ENCODE measurements at places on chromosomes 12 and 14. TPM values are rescaled to one million over a fixed set of nuclear protein-coding genes. Genes with fewer than 3 reads are reported as not detected.

DNA sequence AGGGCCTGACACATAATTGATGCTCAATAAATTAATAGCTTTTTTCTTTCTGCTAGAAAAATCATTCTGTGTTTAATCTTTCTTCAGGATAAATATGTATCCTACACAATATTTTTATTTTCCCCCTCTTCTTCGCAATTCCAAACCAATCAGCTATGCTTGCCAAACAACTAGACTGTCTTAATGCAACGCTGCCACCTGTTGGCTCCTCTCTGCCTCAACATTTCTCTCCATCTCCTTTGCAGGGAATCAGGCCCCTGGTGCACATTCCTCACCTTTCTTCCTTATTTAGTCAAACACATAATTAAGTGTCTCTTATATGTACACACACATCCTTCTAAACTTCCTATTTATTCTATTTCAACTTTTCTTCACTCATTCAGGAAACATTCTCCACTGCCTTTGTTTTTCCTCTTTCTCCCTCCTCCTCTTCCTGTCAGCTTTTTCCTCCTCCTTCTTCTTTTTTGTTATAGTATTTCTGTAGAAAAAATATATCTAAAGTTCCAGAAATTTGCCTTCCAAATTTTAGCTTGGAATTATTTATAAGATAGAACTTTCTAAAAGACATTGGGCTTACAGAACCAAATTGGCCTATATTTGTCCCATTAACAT is 406.0 kb downstream of the PRKD1 start:
- no peaks in the 10 kb centered on the region for H3K4me1 ChIP-seq
- DNase-seq = no peak
- H3K36me3 ChIP-seq = no peaks in the 10 kb centered on the region
- H3K4me3 ChIP-seq = no peak overlapping the region
- no peaks in the 10 kb centered on the region for H3K27me3 ChIP-seq
- H3K27ac ChIP-seq = no peak overlapping the region

- no peaks in the 10 kb centered on the region for H3K36me3 ChIP-seq
- DNase-seq = no peak
- no peak overlapping the region for H3K27ac ChIP-seq
- H3K4me3 ChIP-seq = no peak overlapping the region
- no peaks in the 10 kb centered on the region for H3K4me1 ChIP-seq
These were observed 1.4 kb downstream of the NR4A1 start for GRCh38 chr12:52052468-52053186.

DNA sequence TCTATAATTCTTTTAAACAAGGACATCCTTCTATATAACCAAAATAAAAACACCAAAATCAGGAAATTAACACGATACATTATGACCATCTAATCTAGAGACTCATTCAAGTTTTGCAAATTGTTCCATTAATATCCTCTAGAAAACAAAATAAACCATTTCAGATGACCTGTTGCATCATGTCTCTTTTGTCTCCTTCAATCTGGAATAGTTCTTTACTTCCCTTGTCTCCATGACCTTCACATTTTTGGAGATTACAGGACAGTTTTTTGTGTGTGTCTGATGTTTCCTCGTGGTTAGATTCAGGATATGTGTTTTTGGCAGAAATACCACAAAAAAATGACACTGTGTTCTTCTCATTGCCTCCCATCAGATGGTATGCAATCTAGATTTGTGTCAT is 12.5 kb upstream of the DCAF4 start:
- H3K4me3 ChIP-seq = no peak overlapping the region
- H3K4me1 ChIP-seq = no peaks in the 10 kb centered on the region
- no peak overlapping the region for H3K27ac ChIP-seq
- no peaks in the 10 kb centered on the region for H3K27me3 ChIP-seq

GRCh38 chr14:58947156-58947555 is 241.3 kb upstream of the DAAM1 start:
- no peak overlapping the region for H3K27ac ChIP-seq
- no peaks in the 10 kb centered on the region for H3K27me3 ChIP-seq
- no peak for DNase-seq
- H3K4me1 ChIP-seq = no peaks in the 10 kb centered on the region
- no peak overlapping the region for H3K4me3 ChIP-seq

DNA sequence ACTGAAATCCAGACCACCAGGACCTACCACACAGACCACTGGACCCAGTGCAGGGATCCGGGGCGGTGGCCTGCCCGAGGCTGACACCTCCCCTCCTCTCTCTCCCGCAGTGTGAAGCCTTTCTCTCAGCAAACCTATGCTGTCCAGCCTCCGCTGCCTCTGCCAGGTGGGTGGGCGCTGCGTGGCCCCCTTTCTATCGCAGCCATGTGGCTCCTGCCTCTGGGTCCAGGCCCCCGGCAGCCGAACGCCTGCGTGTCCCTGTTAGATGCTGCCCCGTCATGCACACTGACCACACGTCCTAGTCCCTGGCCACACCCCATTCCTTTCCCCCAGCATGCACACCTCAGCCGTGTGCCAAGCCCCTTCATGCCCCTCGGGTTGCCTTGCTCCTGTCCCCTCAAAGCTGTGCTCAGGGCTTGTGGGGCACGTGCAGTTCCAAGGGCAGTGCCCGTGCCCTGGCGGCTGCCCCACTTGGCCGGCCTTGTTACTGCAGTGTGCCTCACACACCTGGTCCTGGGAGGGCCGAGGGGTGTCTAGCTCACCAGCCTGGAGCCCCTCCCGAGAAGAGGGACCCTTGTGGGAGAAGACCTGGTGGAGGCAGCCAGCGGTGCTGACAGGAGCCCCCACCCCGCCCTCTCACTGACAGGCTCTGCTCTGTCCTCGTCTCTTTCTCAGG is 58.0 kb upstream of the TSPAN9 start:
- H3K4me1 ChIP-seq = no peaks in the 10 kb centered on the region
- no peak overlapping the region for H3K4me3 ChIP-seq

- no peaks in the 10 kb centered on the region for H3K36me3 ChIP-seq
- H3K4me1 ChIP-seq = no peaks in the 10 kb centered on the region
- DNase-seq = no peak
- no peaks in the 10 kb centered on the region for H3K27me3 ChIP-seq
- no peak overlapping the region for H3K4me3 ChIP-seq
These were observed 216.7 kb downstream of the TMEM117 start for GRCh38 chr12:44052554-44052953.

TAS2R9 gene
- not detected for total RNA-seq

KRT75 gene
- total RNA-seq = not detected

- H3K36me3 ChIP-seq = no peaks in the 10 kb centered on the region
- H3K4me3 ChIP-seq = no peak overlapping the region
- H3K27ac ChIP-seq = no peak overlapping the region
- DNase-seq = no peak
- H3K4me1 ChIP-seq = peaks cover 18% of the 10 kb centered on the region
- H3K27me3 ChIP-seq = no peaks in the 10 kb centered on the region
These were observed 6.4 kb upstream of the GPR68 start for GRCh38 chr14:91250912-91251311.

- no peak overlapping the region for H3K4me3 ChIP-seq
- H3K36me3 ChIP-seq = no peaks in the 10 kb centered on the region
- DNase-seq = no peak
- peaks cover 5% of the 10 kb centered on the region for H3K4me1 ChIP-seq
- H3K27ac ChIP-seq = no peak overlapping the region
These were observed 19.3 kb upstream of the LLPH start for GRCh38 chr12:66149702-66150398.

KLC1 gene
- total RNA-seq = 131 TPM

PHLDA1 gene
- total RNA-seq = 4.5 TPM

- no peak for DNase-seq
- H3K27ac ChIP-seq = peak overlapping the region; percentile 47
- no peak overlapping the region for H3K4me3 ChIP-seq
These were observed 33.6 kb downstream of the SSH1 start for GRCh38 chr12:108823804-108824203.

MYH6 gene
- 0.05 TPM for total RNA-seq

BATF gene
- 1.2 TPM for total RNA-seq

- H3K27me3 ChIP-seq = no peaks in the 10 kb centered on the region
- H3K27ac ChIP-seq = no peak overlapping the region
- DNase-seq = no peak
- H3K4me3 ChIP-seq = no peak overlapping the region
- no peaks in the 10 kb centered on the region for H3K4me1 ChIP-seq
These were observed 38.9 kb downstream of the DAD1 start for GRCh38 chr14:22549981-22550673.

NINJ2 gene
- 14.9 TPM for total RNA-seq

GRCh38 chr14:92660571-92660970 is 87.9 kb downstream of the LGMN start:
- no peaks in the 10 kb centered on the region for H3K27me3 ChIP-seq
- no peak overlapping the region for H3K4me3 ChIP-seq
- no peak overlapping the region for H3K27ac ChIP-seq

GRCh38 chr14:85602345-85602744 is 72.4 kb downstream of the FLRT2 start:
- DNase-seq = no peak
- H3K27me3 ChIP-seq = no peaks in the 10 kb centered on the region
- no peaks in the 10 kb centered on the region for H3K36me3 ChIP-seq
- H3K27ac ChIP-seq = no peak overlapping the region
- no peak overlapping the region for H3K4me3 ChIP-seq
- no peaks in the 10 kb centered on the region for H3K4me1 ChIP-seq

- H3K27ac ChIP-seq = no peak overlapping the region
- H3K27me3 ChIP-seq = no peaks in the 10 kb centered on the region
- H3K36me3 ChIP-seq = peaks cover 70% of the 10 kb centered on the region
- no peaks in the 10 kb centered on the region for H3K4me1 ChIP-seq
- no peak for DNase-seq
These were observed 10.7 kb downstream of the DDX47 start for GRCh38 chr12:12823811-12824210.

DNA sequence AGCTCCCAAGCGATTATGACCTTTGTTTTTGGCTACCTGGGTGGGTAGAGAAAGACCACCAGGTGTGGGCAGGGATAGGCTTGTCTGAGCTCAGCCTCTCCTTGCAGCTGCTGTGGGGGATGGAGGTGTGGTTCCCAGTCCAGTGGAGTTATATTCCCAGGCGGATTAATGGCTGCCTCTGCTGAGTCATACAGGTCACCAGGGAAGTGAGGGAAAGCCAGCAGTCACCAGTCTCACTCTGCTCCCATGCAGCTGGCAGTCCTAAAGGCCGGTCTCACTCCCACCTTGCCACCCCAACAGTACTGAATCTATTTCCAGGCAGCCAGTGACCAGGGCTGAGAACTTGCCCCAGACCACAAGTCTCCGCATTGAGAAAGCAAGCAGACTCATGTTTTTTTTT is 399.2 kb downstream of the VRK1 start:
- no peaks in the 10 kb centered on the region for H3K4me1 ChIP-seq
- no peak overlapping the region for H3K4me3 ChIP-seq
- H3K36me3 ChIP-seq = no peaks in the 10 kb centered on the region
- no peaks in the 10 kb centered on the region for H3K27me3 ChIP-seq

STAB2 gene
- 21.6 TPM for total RNA-seq

CDKL1 gene
- 6.8 TPM for total RNA-seq

DNA sequence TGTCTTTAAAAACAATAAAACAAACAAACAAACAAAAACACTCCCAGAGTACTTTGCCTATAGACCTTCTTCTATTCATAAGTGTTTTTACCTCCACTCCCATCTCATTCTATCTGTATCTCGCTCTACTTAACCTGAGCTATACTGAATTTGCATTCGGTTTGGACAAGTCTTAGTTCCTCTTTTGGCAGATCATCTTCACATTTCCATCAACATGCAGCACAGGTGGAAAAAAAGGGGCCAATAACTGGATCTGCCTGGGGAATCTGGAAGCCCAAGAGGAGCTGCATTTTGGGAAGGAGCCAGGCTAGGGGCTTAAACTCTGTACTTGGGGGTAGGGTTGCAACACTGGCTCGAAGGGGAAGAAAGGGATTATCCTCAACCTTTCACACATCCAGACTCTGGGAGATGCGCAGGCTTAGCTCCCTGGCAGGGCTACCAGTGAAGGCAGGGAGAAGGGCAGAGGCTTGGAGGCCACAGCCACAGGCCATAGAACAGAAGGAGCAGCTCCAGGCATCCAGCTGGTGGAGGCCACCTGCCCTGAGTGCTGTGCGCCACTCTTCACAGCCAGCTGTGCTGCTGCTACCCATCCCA is 4.1 kb downstream of the NINJ2 start:
- H3K4me3 ChIP-seq = no peak overlapping the region

- no peak overlapping the region for H3K27ac ChIP-seq
- DNase-seq = no peak
- no peak overlapping the region for H3K4me3 ChIP-seq
- peaks cover 24% of the 10 kb centered on the region for H3K36me3 ChIP-seq
These were observed 1.3 kb downstream of the VIPAS39 start for GRCh38 chr14:77455966-77456640.

- H3K4me3 ChIP-seq = no peak overlapping the region
- no peaks in the 10 kb centered on the region for H3K27me3 ChIP-seq
- H3K27ac ChIP-seq = no peak overlapping the region
- no peaks in the 10 kb centered on the region for H3K36me3 ChIP-seq
These were observed 50.3 kb downstream of the ADAMTS20 start for GRCh38 chr12:43501703-43502102.

DNA sequence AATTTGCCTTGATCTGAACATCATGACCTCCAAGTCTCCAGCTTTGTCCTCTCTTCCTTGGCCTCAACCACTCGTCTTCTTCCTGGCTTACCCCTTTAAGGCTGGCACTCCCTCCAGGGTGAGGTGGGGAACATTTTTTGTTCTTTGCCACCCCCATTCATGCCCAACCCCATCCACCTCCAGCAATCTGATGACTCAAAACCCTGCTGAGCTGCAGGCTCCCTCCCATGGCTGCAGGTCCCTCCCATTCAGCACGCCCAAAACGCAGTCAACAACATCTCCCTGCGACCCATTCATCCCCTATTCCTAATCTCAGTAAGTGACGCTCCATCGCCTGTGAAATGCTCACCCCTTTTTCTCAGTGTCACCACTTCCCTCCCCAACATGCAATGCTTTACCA is 138.8 kb upstream of the PRMT8 start:
- no peaks in the 10 kb centered on the region for H3K27me3 ChIP-seq
- H3K4me3 ChIP-seq = no peak overlapping the region
- no peak overlapping the region for H3K27ac ChIP-seq
- no peaks in the 10 kb centered on the region for H3K4me1 ChIP-seq

B4GALNT3 gene
- 0.09 TPM for total RNA-seq

- H3K27me3 ChIP-seq = no peaks in the 10 kb centered on the region
- no peaks in the 10 kb centered on the region for H3K36me3 ChIP-seq
- no peak for DNase-seq
- H3K27ac ChIP-seq = no peak overlapping the region
- H3K4me3 ChIP-seq = no peak overlapping the region
These were observed 10.1 kb upstream of the TWF1 start for GRCh38 chr12:43816168-43816567.

DNA sequence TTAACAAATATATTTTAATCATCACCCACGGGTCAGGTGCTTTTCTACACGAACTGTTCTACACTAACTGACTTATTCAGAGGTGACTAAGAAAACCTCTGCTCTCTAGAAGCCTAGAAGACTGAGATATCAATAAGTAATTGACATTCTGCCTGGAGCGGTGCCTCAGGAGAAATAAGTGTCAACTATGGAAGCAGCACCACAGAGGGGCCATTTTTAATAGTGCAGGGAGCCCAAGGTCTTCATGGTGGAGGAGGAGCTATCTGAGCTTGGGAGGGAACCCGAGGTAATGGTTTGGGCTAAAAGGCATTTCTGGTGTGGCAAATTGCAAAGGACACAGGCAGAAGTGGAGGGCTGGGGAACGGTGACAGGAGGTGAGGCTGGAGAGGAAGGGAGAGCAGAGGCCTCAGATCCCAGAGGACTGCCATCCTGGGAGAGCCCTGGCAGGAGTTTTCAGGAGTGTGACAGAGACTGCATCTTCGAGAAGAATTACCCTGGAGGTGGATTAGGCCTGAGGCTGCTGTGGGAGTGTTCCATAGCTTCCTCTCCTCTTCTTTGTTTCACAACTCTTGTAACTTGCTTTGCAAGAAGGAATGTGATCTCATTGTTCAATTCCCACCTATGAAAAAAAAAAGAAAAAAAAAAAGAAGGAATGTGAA is 123.1 kb downstream of the NPAS3 start:
- H3K4me3 ChIP-seq = no peak overlapping the region
- no peak overlapping the region for H3K27ac ChIP-seq
- no peaks in the 10 kb centered on the region for H3K27me3 ChIP-seq

Data from liver (tissue), 10 donors.